NCI-H2171 (cell line): ENCODE measurements at places on chromosomes 2 and 18.

- no peak for DNase-seq
Measured at GRCh38 chr2:234950730-234951663, 820 bp upstream of the SH3BP4 start.

GRCh38 chr2:168517816-168518215 is 61.7 kb downstream of the CERS6 start:
- no peak for DNase-seq

DNA sequence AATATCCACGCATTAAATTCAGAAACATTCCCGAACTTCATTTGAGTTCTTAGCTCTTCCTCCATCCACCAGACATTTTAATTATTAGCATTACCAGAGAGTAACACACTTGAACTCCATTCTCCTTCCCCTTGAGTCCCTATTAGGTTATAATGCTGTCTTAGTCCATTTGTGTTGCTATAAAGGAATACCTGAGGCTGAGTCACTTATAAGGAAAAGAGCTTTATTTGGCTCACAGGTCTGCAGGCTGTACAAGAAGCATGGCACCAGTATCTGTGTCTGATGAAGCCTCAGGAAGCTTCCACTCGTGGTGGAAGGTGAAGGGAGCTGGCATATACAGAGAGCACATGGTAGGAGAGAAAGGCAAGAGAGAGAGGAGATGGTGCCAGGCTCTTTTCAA is 25.4 kb downstream of the TBC1D8 start:
- no peak for DNase-seq

GRCh38 chr18:8063733-8064132 is 496.6 kb downstream of the PTPRM start:
- no peak for DNase-seq

GRCh38 chr2:152507907-152508306 is 172.9 kb downstream of the FMNL2 start:
- DNase-seq, result no peak

GRCh38 chr2:224982910-224983711 is 59.2 kb downstream of the DOCK10 start:
- DNase-seq, result no peak

DNA sequence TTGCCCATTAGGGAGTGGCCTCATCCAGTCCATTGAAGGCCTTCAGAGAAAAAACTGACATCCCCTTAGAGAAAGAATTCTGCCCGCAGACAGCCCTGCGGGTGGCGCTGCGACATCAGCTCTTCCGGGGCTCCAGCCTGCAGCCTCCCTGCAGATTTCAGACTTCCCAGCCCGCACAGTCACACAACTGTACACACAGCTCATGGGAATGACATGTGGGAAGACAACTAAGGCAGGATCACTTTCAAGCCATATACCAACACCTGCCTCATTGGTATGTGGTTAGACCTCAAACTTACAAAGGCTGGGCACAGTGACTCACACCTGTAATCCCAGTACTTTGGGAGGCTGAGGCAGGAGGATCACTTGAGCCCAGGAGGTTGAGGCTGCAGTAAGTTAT is 24.8 kb upstream of the TUBB6 start:
- DNase-seq, result no peak

DNA sequence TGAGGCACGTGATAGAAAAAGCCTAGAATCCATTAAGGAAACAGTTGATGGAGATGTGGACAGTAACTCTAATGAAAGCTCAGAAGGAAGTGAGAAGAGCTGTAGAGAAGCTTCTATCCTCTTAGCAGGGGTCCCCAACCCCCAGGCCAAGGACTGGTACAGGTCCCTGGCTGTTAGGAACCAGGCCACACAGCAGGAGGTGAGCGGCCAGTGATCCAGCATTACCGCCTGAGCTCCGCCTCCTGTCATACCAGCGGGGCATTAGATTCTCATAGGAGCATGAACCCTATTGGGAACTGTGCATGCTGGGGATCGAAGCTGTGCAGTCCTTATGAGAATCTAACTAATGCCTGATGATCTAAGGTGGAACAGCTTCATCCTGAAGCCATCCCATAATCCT is 8.7 kb upstream of the IMP4 start:
- no peak for DNase-seq

GRCh38 chr2:194750926-194751325 is 906.1 kb upstream of the SLC39A10 start:
- no peak for DNase-seq

DNA sequence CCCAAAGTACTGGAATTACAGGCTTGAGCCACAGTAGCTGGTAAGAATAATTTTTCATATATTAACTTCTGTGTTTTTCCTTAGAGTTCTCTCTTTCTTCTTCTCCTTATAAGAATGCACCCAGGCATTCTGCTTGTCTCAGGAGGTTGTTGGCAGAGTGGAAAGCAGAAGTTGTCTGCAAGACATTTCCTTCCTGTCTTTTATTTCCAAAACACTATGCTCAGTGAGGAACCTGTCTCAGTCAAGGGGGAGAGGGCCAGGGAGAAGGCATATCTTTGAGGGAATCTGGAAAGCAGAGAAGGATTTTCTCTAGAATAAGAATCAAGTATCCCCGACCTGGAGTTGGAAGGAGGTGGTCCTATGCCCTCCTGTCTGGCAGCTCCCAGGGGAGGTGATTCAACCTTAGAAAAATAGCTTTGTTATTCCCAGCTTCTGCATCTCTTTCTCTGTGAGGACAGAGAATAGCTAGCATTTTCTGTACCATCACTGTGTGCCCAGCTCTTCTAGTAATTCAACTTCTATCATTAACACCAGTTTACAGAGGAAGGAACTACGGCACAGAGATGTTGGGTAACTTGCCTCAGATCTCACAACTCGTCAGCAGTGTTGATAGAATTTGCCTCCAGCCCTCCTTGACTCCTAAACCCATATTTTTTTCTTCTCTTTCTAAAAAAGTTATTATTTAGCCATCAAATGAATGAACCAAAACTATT is 3.8 kb upstream of the LPIN2 start:
- DNase-seq, result no peak

DNA sequence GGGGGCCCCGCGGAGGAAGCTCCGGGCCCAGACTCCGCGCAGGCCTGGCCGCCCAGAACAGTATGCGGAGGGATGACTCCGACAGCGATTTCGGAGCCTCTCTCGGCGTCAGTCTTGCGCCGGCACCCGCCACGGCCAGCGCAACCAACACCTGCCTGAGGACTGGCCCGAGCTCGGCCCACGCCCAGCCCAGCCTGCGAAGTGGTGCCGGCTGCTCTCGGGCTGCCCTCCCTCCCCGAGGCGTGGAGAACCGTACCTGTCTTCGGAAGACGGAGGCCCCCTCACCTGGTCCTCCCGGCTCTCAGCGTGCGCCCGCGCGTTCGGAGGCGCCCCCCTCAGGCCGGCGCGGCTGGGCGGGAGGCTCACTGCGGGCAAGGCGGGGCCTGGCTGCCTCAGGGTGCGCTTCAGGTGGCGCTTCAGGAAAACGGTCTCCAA is at the start of gene M1AP:
Gene M1AP (minus strand): TSS at position 322 of the 435 bp plus-strand sequence. CDS start 8,055 bp downstream, outside the sequence.
- DNase-seq, result no peak

GRCh38 chr2:1682181-1682440 is 62.2 kb downstream of the PXDN start:
- DNase-seq, result no peak

DNA sequence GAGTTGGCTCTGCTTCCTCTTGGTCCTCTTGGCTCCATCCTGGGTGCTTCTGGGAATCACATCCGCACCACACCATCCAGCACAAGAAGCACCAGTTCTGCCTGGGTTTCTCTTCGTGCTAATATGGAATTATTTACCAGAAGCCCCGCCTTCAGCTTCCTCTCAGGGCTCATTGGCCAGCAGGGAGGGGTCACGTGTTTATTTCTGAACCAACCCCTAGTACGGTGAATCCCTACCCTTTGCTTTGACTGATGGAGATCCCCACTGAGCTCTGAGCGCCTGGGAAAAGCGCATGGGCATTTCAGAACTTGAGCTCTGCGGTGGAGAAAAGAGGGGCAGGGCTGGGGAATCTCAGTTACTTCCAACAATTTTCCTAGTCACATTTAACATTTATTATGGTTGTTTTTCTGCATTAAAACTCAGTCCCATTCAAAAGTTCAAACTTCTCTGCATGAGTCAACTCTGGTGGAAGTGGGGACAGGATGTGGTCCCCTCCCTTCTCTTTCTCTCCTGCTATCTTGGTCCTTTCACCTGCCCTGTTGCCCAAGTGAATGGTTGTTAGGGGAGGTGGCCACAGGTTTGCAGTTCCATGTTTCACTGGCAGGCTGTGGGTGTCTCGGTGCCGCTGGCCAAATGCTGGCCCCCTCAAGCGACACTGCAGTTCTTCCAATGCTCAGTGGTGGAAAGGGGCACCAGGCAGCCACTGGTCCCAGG is 76.4 kb upstream of the TTC39C start:
- no peak for DNase-seq

GRCh38 chr2:229178706-229179105 is 92.4 kb downstream of the PID1 start:
- no peak for DNase-seq

- no peak for DNase-seq
Measured at GRCh38 chr2:23653326-23653725, 268.3 kb downstream of the KLHL29 start.

DNA sequence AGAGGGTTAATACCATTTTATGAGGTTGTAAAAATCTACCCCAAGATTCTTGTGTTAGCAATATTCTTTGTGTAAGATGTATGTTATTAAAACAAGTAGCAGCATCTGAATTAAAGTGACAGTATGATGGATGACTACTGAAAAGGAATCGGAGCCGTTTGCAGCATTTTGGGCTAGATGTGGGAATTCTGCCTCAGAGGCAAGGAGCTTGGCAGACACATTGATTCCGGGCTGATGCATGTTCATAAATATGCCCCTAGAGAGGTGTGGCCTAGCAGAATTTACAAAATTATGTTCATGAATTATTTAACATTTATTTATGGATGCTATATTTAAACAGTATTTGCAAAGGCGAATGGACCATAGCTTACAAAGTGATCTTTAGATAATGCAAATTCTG is 389.0 kb upstream of the ETAA1 start:
- DNase-seq, result no peak
